ENCODE measurements at places on chromosomes 4 and X.

DNA sequence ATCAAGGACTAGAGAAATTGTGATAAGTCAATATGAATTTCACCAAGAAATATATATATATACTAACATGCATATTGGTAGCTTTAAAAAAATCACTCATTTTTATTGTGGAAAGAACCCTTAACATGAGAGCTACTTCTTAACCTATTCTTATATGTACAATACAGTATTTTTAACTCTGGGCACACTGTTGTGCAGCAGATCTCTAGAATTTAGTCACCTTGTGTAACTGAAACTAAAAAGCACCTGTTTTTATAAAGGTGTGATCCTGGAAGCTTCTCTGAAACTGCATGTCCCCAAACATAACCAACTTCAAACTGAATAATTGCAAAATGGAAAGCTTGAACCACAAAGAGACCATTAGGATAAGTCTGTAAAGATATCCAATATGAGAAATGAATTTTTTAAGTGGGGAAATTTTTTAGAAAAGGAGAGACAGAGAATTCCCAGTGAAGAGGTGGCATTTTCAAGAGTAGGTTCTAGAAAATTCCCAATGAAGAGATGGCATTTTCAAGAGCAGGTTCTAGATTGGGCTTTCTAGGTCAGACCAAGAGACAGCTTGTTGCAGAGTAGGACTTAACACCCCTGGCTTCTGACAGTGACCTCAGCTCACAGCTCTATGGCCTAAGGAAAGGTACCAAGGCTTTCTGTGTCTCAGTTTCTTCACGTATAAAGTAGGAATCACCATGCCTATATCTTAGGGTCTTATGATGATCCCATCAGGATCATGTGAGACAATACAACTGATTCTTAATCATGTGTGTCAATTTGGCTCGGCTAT lies 22.0 kb upstream of the PPARGC1A start:
- no peak for DNase-seq

DNA sequence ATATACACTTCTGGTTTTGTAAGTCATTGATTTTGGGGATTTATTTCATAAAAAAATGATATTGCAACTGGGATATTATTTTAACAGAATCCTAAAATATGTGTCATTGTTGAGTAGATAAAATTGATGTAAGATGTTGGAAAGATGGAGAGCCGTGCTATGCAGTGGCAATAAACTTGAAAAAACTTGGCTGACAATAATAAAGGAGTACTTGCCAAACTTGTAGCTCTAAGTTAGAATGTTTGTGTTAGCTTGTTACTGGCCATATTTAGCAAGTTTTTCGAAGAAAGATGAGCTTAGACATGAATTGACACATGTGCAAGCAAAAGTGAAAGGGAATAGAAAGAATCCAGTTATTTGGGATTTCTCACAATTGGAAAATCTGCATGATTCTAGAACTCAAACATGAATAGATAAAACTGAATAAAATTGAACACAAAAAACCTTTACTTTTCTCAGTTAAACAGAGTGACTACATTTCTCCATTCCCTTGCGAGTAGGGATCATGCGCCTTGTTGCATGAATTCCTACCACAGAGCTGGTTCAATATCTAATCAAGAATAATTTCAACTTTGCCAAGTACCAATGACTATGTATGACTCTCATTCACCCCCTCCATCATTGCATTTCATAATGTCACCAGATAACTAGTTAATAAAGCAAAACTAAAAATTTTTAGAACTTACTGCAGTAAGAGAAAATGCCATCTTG lies 327.8 kb downstream of the CAMK2D start:
- no peak for DNase-seq

- DNase-seq: no peak
These were observed 12.9 kb downstream of the UTP3 start for GRCh38 chr4:70701271-70701670.

DNA sequence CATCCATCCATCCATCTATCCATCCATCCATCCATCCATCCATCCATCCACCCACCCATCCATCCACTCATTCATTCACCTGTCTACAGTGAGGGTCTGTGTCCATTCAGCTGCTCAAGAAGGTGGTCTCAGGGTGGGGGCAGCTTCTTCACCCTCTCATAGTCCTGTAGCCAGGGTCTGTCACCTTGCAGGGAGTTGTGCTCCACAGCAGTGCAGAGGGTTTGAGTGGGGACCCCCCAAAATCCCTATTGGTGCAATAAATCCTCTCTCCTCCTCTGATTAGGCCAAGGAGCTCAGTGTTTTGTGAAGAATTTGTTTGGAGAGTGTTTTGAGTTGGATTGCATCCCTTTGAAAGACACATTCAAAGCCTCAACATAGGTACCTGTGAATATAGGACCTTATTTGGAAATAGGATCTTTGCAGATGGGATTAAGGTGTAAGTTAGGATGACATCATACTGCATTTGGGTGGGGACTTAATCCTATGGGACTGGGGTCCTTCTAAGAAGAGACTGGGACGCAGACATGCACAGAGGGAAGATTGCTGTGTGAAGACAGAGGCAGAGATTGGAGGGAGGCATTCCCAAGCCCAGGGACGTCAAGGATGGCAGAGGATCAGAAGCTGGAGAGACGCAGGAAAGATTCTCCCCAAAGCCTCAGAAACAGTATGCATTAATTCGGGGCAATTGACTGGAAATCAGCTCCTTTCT lies 12.0 kb downstream of the P2RY8 start:
- no peak for DNase-seq

GRCh38 chr4:76090241-76090691 lies 15.8 kb downstream of the ART3 start:
- DNase-seq: peak; percentile 55

DNA sequence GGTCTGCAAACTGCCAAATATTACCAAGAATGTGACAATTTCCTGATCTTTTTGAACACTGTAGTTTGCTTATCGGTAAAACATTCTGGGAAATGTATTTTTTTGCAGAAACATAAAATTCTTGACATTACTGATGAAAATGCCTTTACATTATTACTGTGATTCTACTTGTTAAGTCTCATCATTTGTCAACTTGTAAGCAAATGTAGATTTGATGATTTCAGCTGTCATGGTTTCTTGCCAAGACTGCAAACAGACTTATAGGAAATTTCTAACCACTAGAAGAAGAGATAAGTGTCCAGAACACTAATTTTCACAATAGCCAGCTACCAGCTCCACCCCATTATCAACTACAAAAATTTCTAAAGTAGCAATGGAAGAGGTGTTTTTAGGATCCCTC lies 560.4 kb downstream of the STPG2 start:
- DNase-seq: no peak

GRCh38 chr4:77956917-77957316 lies 94.3 kb downstream of the MRPL1 start:
- DNase-seq: no peak

GRCh38 chrX:85963736-85964135 lies 83.6 kb downstream of the CHM start:
- DNase-seq: peak; percentile 23

GRCh38 chr4:177079327-177079726 lies 230.3 kb upstream of the NEIL3 start:
- no peak for DNase-seq

GRCh38 chr4:122908223-122908622 lies 14.2 kb downstream of the NUDT6 start:
- DNase-seq: no peak

DNA sequence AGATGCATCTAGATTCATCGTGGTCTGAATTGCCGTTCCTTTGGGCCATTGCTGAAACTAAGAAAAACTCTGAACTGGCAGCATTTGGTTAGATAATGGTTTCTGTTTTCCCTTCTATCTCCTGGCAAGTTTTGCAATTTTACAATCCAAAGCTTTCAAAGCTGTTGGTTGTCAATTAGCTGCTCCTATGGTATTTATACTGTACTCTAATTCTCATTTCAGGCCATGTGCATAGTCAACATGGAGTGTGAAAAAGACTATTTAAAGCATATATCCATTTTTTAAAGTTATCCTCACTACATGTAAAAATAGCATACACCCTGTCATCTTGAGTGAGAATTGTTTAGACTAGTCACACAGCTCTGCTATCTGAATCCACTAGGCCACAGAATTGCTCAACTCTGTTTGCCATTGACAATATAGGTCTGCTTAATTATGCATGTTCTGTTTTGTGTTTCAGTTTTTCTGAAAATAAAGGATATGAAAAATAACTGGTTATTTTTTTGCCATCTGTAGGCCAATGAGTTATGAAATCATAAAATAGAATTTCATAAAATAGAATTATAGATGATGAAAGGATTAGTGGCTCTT lies 27.7 kb upstream of the TEC start:
- no peak for DNase-seq

- no peak for DNase-seq
These were observed 19.8 kb upstream of the XG start for GRCh38 chrX:2732076-2732475.

GRCh38 chr4:42513748-42514492 lies 116.6 kb downstream of the SHISA3 start:
- no peak for DNase-seq

- no peak for DNase-seq
These were observed 129.6 kb upstream of the RASGEF1B start for GRCh38 chr4:81601358-81601694.

- no peak for DNase-seq
These were observed 79.1 kb downstream of the NPFFR2 start for GRCh38 chr4:72110886-72111285.

- no peak for DNase-seq
These were observed 253.9 kb downstream of the PCDH18 start for GRCh38 chr4:137278431-137278830.

- DNase-seq: no peak
These were observed 857 bp downstream of the SCML1 start for GRCh38 chrX:17737986-17738713.

DNA sequence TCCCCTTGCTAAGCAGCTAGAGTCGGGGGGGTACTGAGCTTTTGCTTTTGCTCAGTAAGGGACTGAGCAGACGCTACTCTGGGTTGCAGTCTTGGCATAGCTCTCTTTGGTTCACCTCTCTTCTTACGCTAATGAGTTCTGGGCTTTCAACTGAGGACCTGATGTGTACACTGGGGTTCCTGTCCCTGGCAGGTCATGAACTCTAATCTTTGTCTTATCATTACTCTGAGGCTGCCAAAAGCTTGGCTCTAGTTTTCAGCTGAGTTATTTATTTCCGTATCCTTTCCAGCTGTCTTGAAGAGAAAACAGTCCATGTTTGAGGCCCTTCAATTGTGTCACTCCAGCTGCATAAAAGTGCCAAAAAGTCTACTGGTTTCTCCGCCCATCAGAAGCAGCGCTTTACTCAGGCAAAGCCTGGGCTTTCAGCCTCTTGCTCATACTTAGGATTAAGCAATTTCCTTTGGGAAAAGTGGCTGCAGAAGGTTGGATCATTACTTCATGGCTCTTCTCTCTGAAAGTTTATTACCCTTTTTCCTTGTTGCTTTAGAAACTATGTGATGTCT lies 121.0 kb upstream of the STOX2 start:
- no peak for DNase-seq

- no peak for DNase-seq
These were observed 47.1 kb upstream of the HPGDS start for GRCh38 chr4:94389595-94390267.

DNA sequence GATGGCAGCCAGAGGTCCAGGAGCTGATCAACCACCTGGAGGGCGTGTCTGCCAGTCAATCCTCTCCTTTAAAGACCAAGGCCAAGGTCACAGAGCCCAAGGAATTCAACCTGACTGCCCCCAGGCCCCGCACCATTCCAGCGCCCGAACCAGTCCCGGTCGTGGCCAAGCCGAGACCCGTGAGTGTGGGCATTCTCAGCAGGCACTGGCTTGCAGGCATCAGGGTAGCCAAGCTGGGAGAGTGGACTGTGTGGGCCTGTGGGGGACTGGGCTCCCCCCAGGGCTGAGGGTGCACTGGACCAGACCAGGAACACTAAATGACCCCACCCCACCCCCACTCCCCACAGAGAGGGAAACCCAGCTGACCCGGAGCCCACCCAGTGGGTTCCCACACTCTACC lies 23.8 kb upstream of the RNF4 start:
- DNase-seq: no peak
